ENCODE measurements at places on chromosomes 4 and X. TPM values are rescaled to one million over a fixed set of nuclear protein-coding genes. Genes with fewer than 3 reads are reported as not detected.

- peak; percentile 97 for DNase-seq
Observed at GRCh38 chr4:7828011-7828720, 111.5 kb downstream of the AFAP1 start.

GRCh38 chrX:54909941-54910340 is 10.7 kb upstream of the TRO start:
- no peak for DNase-seq

GRCh38 chrX:41081821-41082220 is 3.4 kb upstream of the USP9X start:
- DNase-seq = no peak

- DNase-seq = peak; percentile 75
Observed at GRCh38 chr4:22268350-22269025, 247.4 kb downstream of the ADGRA3 start.

GRCh38 chr4:111678479-111678878 is 466.8 kb upstream of the FAM241A start:
- peak; percentile 61 for DNase-seq

GRCh38 chrX:3811331-3812311 is 98.2 kb upstream of the PRKX start:
- DNase-seq = peak; percentile 3

DNA sequence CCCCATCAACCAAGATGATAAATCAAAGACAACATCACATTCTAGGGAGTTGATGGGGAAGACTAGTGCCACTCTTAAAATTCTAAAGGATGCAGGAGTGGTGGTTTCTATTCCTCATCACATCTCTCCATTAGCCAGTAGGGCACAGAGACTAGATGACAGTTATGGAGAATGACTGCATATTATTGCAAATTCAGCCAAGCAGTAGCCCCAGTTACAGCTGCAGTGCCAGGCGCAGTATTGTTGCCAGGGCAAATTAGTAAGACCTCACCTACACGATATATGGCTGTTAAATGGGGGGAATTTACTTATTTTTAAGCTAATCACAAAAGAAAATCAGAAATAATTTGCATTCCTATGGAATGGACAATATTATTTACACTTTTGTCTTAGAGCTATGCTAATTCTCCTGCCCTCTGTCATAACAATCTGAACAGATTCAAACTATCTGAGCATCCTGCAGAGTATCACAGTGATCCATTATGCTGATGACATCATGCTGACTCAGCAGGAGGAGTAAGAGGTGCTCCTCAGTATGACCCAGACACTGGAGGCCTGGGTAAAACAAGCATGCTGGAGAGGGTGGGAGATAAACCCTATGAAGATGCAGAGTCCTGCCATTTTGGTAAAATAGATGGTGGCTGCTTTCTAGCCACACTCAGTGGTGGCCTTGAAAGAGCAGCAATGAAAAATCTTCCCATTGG is 24.7 kb downstream of the ETNPPL start:
- DNase-seq = peak; percentile 41

DNA sequence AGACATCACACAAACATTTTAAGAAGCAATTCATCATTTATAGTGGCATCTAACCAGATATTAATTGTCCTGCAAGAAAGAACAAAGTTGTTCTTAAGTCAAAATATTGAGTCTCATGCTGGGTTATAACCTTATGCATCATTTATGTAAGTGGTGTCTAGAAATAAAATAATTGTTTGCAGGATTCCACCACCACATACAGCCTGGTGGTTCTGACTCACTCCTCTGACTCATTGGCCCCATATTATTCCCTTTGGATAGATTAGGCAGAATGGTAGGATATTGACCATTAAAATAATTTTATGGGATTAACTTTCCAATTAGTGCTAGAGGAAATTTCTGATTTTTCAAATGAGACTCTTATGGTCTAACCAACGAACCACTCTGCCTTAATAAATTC is 384.5 kb downstream of the GRXCR1 start:
- peak; percentile 67 for DNase-seq

GRCh38 chrX:10988653-10989052 is 122.5 kb upstream of the HCCS start:
- DNase-seq = no peak

DNA sequence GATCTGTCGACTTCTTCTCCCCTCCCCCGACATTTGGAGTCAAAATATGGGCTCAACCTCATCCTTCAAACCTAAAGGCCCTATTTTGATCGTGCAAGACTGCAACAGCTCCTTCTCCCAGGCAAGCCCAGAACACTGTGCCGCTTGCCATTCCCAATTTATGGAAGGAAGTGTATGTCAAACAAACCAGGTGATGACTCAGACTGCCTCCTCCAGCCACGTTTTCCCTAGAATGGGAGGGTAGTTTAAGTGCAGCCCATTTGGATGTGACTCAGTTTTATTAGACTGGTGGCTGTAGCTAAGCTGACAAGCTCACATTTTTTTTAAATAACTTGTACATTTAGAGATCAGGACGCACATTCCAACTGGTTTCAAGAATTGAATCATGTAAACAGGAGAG is 570.4 kb upstream of the DIPK2B start:
- DNase-seq = peak; percentile 95

DNA sequence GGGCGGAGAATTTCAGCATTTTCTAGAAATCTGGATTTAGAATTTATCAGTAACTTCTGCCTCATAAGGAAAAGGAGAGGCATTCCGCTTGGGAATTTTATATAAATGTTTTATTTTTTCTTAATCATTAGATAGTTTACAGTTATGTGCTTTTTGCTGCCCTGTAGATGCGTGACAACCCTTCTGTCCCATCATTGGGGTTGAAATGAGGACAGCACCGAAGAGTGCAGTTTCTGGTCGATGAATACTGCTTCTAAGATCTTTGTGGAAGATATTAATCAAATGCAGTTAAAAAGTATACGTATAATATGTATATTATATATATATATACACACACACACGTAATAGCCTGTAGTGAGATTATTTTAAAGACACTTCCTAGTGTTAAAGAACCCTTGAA is 1.5 kb downstream of the RBPJ start:
- DNase-seq = no peak

- DNase-seq = no peak
Observed at GRCh38 chr4:77798385-77798784, 20.8 kb downstream of the CNOT6L start.

DNA sequence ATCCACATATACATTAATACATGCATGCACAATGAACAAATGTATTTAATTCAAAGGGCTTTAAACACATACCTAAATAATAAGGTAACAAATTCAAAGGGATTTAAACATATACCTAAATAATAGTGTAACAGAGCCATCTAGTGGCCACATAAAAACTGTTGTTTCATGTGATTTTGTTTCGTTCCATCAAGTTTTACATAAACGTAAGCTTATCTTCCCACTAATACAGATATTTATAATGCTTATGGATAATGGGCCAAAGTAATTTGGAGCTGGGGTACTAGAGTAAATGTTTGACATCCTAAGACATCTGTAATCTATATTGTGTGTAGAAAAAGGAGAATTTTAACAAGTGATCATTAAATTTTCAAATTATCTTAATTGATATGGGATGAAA is 82.3 kb downstream of the PRSS12 start:
- DNase-seq = peak; percentile 26

Gene FAM47C
- total RNA-seq = not detected

Gene NPY2R
- total RNA-seq = not detected

Gene UGT2B15
- not detected for total RNA-seq

Measured in HT1080 (cell line).